ENCODE measurements at places on chromosomes 12 and 14.

DNA sequence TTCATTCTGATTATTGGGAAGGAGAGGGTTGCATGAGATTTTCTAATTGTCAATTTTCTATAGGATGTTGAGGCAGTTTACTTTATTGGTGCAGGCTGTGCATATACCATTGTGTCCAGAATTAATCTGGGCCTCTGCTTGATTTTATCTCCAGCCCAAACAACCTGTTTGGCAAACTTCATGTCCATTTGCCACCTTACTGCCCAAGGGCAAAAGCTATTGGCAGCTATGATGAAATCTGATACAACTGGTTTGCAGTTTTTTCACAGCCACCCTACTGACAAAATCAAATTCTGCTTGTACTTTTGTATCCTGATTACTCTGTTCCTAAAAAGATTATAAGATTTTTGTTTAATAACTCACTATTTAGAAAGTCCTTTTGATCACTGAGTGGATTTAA, 789.2 kb upstream of the FBXO33 start:
- DNase-seq = no peak

DNA sequence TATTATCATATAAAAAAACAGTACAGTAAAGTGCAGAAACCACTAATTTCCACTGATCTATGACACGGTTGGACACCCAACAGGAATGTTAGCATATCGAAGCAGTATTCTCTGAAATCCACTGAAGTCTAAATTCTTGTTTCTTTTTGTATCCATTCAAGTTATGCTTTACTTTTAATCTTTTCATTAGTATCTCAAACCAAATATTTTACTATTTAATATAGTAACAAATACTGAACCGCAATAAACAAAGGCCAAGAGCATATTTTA, 41.1 kb downstream of the ATXN2 start:
- no peak for DNase-seq

- no peak for DNase-seq
Measured at GRCh38 chr12:11016937-11017336, 5.5 kb downstream of the TAS2R19 start.

- DNase-seq = no peak
Measured at GRCh38 chr14:69335371-69335771, 62.7 kb downstream of the ERH start.

GRCh38 chr12:1917172-1918070, 1.0 kb downstream of the CACNA2D4 start:
- DNase-seq = no peak

GRCh38 chr12:78004249-78005093, 173.8 kb downstream of the NAV3 start:
- DNase-seq = no peak

DNA sequence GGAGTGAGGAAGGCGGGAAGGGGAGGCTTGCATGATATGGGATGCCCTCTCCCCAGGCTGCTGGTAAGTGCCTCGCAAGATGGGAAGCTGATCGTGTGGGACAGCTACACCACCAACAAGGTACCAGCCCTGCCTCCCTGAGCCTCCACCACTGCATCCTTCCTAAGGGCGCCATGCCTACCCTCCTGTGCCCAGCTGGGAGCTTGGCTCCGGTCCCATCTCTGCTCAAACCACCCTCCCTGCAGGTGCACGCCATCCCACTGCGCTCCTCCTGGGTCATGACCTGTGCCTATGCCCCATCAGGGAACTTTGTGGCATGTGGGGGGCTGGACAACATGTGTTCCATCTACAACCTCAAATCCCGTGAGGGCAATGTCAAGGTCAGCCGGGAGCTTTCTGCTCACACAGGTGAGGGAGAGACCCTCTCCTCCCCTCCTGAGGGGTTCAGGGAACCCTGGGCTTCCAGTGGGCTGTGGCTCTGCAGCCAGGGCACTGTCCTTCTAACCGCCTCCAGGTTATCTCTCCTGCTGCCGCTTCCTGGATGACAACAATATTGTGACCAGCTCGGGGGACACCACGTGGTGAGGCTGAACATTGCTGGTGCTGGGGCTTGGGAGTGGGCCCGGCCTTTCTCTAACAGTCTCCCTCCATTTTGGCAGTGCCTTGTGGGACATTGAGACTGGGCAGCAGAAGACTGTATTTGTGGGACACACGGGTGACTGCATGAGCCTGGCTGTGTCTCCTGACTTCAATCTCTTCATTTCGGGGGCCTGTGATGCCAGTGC, 2.6 kb downstream of the GNB3 start:
- no peak for DNase-seq

- peak; percentile 25 for DNase-seq
Measured at GRCh38 chr12:32419520-32419960, 20.2 kb downstream of the FGD4 start.

DNA sequence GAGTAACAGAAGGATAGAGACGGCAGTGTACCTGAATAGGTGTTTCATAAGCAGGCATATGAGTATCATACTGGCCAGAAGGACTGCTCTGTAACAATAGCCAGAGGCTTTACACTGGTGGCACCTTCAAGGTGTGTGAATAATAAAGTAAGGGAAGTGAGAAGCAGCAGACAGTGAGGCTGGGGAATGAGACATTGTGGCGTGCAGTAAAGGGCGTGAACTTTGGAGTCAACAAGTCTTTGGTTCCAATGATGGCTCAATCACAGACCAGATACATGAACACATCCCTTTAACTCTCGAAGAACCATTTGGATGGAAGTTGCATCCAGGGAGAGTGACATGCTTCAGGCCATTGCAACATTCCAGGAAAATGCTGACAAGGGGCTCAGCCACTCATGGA, 32.0 kb upstream of the CCND2 start:
- DNase-seq = no peak

DNA sequence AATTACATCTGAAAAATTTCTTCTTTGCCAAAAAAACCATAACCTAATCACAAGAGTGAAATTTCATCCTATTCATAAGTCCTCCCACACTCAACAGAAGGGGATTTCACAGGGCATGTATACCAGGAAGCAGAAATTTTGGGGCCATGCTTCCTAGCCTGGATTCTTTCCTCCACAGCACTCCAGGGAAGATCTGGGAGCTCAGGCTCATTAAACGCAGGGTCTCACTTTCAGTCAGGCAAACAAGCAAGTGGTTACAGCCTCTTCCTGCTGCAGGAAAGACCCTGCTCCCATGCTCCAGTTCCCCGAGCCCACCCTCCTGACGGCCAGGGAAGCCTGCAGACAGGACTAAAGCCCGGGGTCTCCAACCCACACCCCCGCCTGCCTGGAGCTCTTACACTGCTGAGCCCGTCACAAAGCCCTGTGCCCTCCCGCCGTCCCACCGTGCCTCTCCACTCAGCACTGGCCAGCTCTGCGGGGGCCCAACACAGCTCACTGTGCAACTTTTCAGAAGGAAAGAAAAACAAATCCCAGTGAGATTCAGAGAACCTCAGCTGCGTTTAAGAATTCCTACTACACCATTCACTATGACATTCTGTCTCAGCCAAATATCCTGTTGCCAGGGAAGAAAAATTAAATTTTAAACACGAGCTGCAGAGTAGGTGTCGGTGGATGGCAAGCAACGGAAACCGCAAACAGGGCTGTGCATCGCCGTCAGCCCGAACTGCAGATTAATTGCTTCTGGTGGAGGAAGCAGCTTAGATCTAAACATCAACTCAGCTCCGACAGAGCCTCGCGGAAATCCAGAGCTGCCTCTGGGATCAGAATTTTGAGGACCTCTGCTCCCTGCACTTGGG, 106.7 kb upstream of the SFSWAP start:
- no peak for DNase-seq

GRCh38 chr12:28027947-28028724, 55.6 kb upstream of the PTHLH start:
- DNase-seq = no peak

DNA sequence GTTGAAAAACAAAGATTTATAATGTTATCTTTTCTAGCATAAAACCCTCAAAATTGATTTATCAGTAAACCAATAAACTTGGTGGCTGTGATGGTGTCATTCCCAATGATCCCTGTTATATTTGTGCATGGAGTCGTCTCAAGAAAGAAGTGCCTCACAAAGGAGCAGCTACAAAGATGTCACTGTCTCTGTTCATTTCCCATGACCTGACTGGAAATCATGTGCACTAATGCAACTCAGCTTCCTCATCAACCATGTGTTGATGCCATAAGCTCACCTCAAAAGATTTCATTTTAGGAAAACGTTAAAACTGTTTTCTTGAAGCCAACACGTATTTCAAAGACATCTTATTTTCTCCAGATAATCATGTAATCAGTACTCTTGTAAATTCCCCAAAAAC, 28.8 kb downstream of the CLEC1A start:
- DNase-seq = no peak

- no peak for DNase-seq
Measured at GRCh38 chr12:47068539-47068938, 10.9 kb upstream of the PCED1B start.
